ENCODE measurements at places on chromosomes 4 and X.

GRCh38 chr4:144190009-144190408 lies 49.5 kb upstream of the GYPA start:
- DNase-seq, result no peak

DNA sequence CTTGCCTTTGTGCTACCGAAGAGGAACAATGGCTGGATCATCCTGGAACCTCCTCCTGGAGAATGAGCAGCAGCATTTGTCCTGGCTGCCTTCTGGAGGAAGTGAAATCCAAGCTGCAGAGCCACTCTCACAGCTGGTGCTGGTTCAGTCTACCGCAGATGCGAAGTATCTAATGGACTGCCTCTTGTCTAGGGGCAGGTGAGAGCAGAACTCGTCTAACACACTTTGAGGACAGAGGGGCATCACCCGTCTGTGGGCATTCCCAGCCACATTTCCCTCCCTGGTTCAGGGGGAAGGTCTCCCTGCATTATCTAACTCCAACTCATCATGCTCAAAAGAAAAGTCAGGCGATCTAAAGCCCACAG lies 338.2 kb upstream of the GATB start:
- DNase-seq, result no peak

GRCh38 chr4:179307297-179308136 lies 1865.3 kb upstream of the AGA start:
- no peak for DNase-seq

- DNase-seq, result peak; percentile 37
Observed at GRCh38 chr4:183986971-183987946, 82.2 kb downstream of the STOX2 start.

- no peak for DNase-seq
Observed at GRCh38 chr4:47729131-47729680, 108.7 kb downstream of the CORIN start.

GRCh38 chr4:118367361-118367760 lies 14.6 kb upstream of the PRSS12 start:
- no peak for DNase-seq

DNA sequence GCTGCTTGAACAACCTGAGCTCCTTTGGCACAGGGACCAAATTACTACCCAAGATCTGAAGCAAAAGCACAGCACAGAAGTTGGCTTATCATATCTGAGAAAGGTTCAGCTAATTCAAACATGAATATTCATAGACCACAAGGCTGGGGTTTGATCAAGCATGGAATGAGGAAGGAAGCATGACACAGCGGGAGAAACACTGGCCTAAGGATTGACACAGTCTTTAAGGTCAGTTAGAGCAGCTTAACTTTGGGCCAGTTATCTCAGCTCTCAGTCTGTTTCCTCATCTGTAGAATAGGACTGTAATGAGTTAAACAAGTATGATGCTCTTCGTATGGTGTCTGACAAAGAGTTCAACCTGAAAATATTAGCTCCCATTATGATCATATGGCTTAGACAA lies 88.5 kb upstream of the CBR4 start:
- no peak for DNase-seq

GRCh38 chrX:103405009-103405333 lies 28.6 kb downstream of the BEX3 start:
- no peak for DNase-seq

DNA sequence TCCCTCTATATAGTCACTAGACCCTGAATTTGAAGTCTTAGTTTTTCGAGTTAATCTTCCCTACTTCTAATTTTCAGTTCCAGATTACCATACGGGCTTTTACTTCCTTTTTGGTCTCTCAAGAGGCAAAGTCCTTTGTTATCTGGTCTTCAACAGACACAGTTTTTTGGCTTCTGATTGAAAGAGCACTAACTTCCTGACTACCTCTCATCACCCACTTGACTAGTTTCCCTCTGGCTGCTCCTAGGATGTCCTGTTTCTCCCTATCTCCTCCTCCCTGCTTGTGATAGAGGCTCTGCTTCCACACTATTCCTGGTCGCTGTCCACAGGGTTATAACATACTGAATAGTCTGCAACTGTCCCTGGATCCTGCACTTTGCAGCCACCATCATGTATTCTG lies 16.7 kb upstream of the WDR44 start:
- no peak for DNase-seq

DNA sequence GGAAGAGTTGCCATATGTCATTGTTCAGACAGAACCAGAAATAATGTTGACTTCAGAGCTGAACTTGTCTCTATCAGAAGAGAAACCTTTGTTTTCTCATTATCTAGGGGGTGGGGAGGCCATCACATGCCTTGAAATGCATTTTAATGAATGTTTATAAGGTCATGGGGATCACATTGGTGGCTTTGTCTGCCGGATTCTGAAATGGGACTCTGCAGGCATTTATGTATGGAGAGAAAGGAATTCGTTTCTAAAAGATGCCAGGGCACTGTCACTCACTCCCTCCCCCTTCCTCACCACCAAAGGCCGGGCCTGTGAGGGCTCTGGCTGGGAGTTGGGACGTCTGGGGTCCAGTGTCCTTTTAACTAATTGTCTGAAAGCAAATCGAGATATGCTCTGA lies 102.2 kb downstream of the MAMLD1 start:
- no peak for DNase-seq

DNA sequence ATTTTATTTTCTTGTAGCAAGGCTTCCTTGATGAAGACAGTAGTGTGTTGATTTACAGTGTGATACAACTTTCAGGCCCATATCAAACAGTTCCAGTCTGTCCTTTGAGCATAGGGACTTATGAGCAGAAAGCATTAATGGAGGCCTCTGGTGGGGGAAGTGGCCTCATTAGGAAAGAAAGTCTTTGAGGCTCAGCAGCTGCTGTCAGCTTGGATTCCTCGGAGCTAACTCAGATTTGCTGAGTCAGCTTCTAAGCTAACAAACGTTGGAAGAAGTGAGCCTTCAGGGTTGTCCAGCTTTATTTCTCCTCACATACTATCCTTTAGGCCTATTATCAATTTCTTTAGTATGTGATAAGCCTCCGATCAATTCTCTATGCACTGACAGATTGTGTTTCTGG lies 15.8 kb upstream of the SFRP2 start:
- DNase-seq, result no peak

DNA sequence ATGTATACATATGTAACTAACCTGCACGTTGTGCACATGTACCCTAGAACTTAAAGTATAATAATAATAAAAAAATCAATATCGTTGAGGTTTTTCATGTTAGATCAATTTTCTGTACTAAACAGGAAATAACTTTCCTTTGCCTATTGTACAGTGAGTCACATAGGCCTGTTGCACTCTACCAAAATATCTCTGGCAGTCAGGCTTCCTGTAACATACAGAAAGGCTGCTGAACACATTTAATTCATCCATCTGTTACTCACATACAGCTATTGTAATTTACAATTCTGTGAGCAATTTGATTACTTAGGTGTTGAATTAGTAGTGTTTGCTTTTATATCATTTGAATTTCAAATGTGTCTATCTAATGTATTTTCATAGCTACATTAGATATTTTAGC lies 427.8 kb downstream of the TMA16 start:
- peak; percentile 14 for DNase-seq
